NCI-H187 (cell line): ENCODE measurements at places on chromosomes 1 and 21.

DNA sequence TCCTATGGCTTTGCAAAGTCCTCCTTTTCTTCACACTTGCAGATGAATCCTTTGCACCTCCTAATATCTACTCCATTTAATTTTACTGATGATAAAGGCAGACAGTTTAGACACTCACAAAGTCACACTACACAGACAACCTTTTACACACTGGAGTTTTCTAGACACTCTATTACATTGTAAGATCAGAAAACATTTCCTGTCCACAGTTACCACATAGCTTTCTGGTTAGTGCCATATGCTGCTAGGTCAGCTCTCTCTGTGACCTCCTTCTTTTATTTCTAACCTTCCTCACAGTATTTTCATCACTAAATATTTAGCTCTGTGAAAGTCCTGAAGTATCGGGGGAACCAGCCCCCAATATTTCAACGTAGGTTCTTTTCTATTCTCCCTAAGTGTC, 5.1 kb downstream of the SH2D1B start:
- no peak for DNase-seq

DNA sequence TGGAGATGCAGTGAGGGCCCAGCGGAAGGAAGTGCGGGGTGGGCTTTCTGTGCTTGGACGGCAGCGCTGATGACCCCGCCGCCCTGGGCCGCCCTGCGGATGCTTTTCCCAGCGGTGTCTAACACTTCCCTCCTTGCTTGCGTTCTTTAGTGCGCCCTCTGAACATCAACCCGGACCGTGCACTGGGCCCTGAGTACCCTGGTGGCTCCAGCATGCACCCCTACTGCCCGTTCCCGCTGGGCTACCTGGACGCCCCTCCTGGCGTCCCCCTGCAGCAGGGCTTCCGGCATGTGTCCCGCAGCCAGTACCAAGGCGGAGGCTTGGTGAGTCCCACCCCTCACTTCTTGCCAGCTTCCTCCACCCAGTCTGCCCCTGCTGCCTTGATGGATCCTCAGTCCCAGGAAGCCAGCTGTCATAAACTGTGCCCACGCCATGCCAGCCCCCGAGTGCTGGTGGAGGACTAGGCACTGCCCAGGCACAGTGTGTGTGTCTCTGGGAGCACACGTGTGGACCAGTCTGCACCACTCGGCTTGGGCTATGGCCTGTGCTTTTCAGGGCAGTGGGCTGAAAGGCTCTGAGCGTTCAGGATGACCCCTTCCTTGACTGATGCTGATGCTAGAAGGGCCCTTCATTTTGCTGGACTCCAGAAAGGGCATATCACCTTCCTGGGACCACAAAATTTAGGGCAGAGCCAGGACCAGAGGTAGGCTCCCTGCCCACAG, 2.3 kb downstream of the DMRTB1 start:
- DNase-seq = no peak

- no peak for DNase-seq
Measured at GRCh38 chr1:87512431-87512830, 183.8 kb downstream of the LMO4 start.

DNA sequence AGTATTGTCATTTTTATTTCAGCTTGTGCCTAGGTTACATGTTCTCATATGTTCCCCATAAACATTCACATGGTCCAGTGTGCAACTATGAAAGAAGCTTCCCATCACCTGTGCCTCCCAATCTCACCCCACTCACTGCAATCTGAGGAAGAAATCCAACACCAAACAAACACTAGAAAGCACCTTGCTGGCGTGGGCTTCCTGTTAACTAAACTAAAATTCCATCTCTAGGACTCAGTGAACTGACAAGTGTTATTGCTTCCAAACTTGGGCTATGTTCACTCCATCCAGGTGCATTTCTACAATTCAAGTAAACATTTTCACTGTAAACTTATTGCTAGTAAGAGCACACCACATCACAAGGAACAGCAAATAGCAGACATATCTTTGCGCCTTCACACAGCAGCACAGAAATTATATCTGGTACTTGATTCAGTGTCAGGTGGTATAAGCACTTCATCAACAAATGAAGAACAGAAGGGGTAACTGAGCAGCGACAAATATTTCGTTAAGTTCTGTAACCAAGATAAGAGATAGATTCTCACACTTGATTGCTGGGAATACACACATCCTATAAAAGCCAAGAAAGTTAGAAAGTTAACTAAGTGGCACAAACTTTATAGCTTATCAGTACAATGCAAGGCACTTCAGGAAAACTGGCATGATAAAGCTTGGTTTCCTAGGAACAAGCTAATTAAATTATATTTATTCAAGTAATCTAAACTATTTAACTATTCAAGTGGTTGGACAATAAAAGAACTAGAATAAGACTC, 8.9 kb upstream of the KCNJ15 start:
- no peak for DNase-seq

- no peak for DNase-seq
Measured at GRCh38 chr1:47340227-47340626, 6.6 kb downstream of the CMPK1 start.

DNA sequence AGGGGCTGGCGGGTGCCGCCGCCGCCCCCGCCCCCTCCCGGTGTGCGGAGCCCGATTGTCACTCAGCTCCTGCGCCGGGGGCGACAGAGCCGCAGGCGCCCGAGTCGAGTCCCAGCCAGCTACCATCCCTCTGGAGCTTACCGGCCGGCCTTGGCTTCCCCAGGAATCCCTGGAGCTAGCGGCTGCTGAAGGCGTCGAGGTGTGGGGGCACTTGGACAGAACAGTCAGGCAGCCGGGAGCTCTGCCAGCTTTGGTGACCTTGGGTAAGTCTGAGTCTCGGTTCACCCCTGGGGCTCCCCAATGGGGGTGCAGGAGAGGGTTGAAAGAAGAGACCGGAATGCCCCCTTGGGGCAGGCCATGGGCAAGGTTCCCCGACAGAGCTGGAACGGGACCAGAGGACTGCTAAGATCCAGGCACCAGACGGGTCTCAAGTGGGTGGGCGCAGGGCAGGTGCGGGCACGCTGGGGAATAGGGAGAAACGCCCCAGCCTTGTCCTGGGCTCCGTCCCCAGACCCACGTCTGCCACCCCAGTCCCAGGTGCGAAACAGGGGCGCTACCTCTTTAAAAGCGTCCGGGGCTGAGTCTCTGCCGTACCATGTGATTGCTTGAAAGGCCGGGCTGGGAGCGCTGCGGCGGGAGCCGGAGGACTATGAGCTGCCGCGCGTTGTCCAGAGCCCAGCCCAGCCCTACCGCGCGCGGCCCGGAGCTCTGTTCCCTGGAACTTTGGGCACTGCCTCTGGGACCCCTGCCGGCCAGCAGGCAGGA, at the start of gene ADORA1:
Gene ADORA1, plus strand, starts transcription at position 61 of the 765 bp plus-strand sequence. CDS start 1,116 bp downstream, outside the sequence.
- DNase-seq = no peak

- DNase-seq = no peak
Measured at GRCh38 chr1:97903626-97904025, 17.2 kb downstream of the DPYD start.

DNA sequence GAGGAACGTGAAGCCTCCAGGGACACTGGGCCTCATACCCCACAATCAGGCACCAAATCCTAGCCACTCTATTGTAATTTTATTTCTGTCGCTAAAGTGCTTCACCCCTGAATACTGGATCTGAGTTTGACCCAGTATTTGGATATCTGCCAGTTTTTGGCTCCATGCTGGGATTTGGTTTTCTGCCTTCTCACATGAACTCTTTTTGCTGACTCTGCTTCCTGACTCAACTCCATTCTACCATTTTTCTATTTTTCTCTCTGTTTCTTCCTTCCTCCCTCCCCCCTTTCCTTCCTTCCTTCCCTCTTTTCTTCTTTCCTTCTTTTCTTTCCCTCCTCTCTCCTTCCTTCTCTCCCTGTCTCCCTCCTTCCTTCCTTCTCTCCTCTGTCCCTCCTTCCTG, 151.3 kb upstream of the GJB5 start:
- DNase-seq = no peak
